ENCODE measurements at places on chromosomes 3 and 15. TPM values are rescaled to one million over a fixed set of nuclear protein-coding genes. Genes with fewer than 3 reads are reported as not detected.

SLC9C1 gene
- 0.09 TPM for total RNA-seq

NLGN1 gene
- total RNA-seq, result 32.2 TPM

MAGEL2 gene
- total RNA-seq, result not detected

ISG20 gene
- 18.7 TPM for total RNA-seq

BNC1 gene
- total RNA-seq, result 17.0 TPM

MOBP gene
- total RNA-seq, result 0.09 TPM

PODXL2 gene
- total RNA-seq, result 5.9 TPM

SMCO1 gene
- total RNA-seq, result not detected

SH2D7 gene
- not detected for total RNA-seq

ZNF620 gene
- 3.0 TPM for total RNA-seq

TKT gene
- total RNA-seq, result 448 TPM

IGDCC3 gene
- not detected for total RNA-seq

SLC35G2 gene
- 15.0 TPM for total RNA-seq

DZIP1L gene
- 15.2 TPM for total RNA-seq

SLC24A5 gene
- total RNA-seq, result not detected

CTDSPL gene
- total RNA-seq, result 29.7 TPM

SERPINI2 gene
- total RNA-seq, result not detected

IP6K1 gene
- total RNA-seq, result 43.5 TPM

CLDN1 gene
- total RNA-seq, result 0.47 TPM

FAM3D gene
- 0.18 TPM for total RNA-seq

GPR171 gene
- total RNA-seq, result not detected

SCAANT1 gene
- 1.2 TPM for total RNA-seq

GOLGA8K gene
- total RNA-seq, result 0.28 TPM

C3orf85 gene
- total RNA-seq, result not detected

PSMD2 gene
- total RNA-seq, result 747 TPM

MYD88 gene
- 12.1 TPM for total RNA-seq

GABRR3 gene
- not detected for total RNA-seq

AAGAB gene
- 41.9 TPM for total RNA-seq

OIP5 gene
- 8.3 TPM for total RNA-seq

SMAD6 gene
- total RNA-seq, result 25.6 TPM

MEF2A gene
- 16.2 TPM for total RNA-seq

P2RY13 gene
- not detected for total RNA-seq

TUSC7 gene
- not detected for total RNA-seq

IL16 gene
- 0.19 TPM for total RNA-seq

ITPR1 gene
- 39.9 TPM for total RNA-seq

ACP3 gene
- not detected for total RNA-seq

KNG1 gene
- not detected for total RNA-seq

RLBP1 gene
- not detected for total RNA-seq

ST8SIA2 gene
- not detected for total RNA-seq

CCRL2 gene
- total RNA-seq, result 4.7 TPM

POLR2H gene
- 102 TPM for total RNA-seq

SEC22C gene
- 58.3 TPM for total RNA-seq

NRG4 gene
- total RNA-seq, result not detected

AGBL1 gene
- total RNA-seq, result not detected

CCR2 gene
- total RNA-seq, result not detected

COL8A1 gene
- 686 TPM for total RNA-seq

TEX9 gene
- 1.6 TPM for total RNA-seq

CPLX3 gene
- total RNA-seq, result not detected

ITPKA gene
- 0.66 TPM for total RNA-seq

CLEC3B gene
- total RNA-seq, result 2.6 TPM

CISH gene
- 0.19 TPM for total RNA-seq

GRIP2 gene
- not detected for total RNA-seq

DOCK3 gene
- under 0.01 TPM for total RNA-seq

All from endothelial cell of coronary artery (primary cell).